ENCODE measurements at places on chromosomes 7 and 10.

- DNase-seq = no peak
These were observed 12.0 kb upstream of the UBE2D1 start for GRCh38 chr10:58322835-58323209.

DNA sequence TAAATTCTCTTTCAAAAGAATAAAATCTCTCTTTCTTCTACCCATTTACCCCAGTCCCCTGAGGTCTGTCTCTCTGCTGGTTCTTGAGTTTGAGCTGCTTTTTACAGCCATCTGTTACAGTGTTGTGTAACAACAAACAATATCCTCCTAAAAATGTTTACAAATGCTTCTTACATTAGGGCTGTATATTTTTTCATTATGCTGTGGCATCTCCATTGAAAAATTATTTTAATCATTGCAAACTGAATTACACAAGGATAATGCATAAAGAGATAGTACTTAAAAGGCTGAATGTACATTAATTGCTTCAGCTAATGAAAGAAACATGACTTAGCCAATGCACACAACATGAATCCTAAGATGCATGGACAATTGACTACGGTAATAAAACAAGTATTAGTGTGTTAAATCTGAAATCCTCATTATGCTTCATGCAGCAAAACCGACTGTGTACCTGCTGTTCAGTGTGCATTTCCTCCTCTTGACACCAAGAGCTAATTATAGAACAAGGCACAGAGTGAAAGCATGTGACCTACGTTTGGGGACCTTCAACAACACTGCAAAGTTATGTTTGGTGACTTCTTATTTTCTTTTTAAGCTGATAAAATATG is 181.7 kb upstream of the RHOBTB1 start:
- DNase-seq = no peak

DNA sequence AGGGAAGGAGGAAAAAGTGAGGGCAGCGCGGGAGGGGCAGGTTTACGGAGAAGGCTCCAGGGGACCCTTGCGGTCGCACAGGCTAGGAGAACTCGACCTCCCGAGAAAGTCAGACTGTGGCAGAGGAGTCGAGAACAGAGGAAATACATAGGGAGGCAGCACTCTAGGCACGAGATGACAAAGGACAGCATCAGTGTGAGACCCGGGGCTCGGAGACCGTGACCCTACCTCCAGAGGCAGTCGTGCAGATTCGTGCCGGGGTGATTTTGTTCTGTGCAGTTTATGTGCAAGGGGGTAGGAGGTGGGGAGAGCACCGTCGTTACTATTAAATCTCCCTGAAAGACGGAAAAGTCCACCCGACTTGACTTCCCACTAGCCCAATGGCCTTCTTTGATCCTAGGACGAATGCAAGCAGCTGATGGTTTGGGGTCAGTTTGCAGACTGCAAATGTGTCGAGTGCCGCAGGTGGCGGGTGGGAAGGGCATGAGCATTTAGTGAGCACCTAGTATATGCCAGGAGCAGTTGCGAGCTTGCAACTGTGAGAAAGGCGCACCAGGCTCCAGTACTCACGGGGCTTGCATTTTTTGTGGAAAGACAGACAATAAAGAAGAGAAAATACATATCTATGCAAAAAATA is 674 bp upstream of the OSBPL3 start:
- peak; percentile 84 for DNase-seq

DNA sequence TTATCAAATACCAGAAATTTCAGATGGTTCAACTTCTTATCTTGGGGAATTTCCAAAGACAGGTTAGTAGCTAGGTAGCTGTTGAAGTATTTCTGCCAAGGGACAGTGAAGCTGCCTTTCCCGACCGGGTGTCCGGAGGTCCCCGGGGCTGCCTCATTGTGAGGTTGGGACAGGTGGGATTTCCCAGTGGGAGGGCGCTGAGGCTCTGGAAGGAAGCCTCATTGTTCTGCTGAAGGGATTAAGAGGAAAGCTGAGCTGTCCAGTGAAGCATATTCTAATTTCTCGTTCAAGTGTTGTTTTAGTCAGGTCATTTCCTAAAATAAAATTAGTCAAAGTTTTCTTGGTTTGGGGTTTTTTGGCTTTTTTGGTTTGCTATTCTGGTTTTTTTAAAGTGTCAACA is 244.2 kb downstream of the MGMT start:
- no peak for DNase-seq

GRCh38 chr7:50783303-50783702 is 607 bp upstream of the GRB10 start:
- no peak for DNase-seq

All from Kasumi-1 (cell line).